ENCODE measurements at places on chromosomes 1 and 21.

DNA sequence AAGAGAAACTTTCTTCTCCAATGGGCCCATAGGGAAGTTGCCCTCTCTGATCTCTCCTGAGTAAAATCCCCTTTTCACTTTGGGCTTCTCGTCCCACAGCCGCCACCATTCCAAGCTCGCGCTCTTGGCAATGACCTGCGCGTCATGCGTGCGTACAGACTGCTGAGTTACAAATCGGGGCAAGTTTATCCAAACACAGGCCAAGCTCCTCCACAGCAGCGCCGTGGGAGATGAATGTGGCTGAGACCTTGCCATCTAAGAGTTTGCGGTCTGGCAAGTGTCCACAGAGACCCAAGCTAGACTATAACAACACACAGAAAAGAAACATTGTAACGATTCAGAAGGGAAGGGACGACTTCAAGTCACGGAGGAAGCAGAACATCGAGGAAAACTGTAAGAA, 116.3 kb upstream of the SOD1 start:
- no peak for DNase-seq

- no peak for DNase-seq
These were observed 40.1 kb upstream of the COL6A2 start for GRCh38 chr21:46057710-46058241.

GRCh38 chr1:155012776-155013602, 10.4 kb downstream of the ZBTB7B start:
- DNase-seq = no peak

DNA sequence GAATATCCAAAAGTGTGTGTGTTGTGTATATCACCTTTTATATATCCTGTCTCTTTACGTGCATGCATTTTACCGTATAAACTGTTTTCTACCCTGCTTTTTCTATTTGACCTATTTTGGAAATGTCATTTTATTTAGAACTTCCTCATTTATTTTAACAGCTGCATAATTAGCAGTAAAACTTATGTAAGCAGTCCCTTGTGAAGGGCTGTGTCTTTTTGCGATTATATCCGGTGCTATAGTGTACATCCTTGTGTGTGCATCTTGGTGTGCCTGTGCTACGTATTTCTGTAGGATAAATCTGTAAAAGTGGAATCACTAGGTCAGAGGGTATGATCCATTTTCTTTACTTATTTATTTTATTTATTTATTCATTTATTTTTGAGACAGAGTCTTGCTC, 7.2 kb downstream of the LGALS8 start:
- DNase-seq = no peak

DNA sequence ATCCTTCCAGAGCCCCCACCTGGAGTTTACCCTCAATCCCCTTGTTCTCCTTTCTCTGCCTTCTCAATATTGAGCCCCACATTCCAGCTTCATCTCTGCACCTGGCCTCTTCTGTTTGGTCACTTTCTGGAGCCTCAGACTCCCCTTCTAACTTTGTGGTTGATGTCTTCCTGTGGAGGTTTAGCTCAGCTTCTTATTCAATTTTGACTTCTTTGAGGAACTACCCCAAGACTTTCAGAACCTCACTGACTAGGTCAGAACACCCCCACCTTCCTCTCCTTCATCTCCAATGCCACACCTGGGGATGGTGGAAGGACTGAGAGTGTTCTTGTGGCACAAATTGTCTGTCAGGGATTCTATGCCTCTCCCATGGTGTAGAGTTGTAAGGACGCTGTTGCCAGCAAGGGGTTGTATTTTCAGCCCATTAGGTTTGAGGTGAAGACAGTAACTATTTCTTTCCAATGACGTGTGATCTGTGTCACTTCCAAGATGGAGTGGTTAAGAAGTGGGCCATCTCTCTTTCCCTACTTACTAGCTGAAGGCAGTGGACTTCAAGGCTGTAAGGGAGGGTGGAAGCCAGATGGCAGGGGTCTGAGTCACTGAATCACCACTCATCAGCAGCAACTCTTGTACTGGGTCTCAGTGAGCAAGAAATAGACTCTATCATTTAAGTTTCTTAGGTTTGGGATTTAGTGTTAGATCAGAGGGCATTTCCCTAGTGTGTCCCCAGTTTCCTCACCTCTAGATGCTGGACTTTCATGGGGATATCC, 80.6 kb downstream of the PAPPA2 start:
- no peak for DNase-seq

Measured in stimulated activated CD4-positive, alpha-beta T cell treated with anti-CD3 and anti-CD28 coated beads, Interleukin-1b, Interleukin-23, amount 100 ng/mL, for 4 hours (primary cell).